Fibroblast of villous mesenchyme (primary cell): ENCODE measurements at places on chromosomes 7 and 10.
A peak's percentile ranks its signal among the peaks of the same experiment; 100 is the strongest.

DNA sequence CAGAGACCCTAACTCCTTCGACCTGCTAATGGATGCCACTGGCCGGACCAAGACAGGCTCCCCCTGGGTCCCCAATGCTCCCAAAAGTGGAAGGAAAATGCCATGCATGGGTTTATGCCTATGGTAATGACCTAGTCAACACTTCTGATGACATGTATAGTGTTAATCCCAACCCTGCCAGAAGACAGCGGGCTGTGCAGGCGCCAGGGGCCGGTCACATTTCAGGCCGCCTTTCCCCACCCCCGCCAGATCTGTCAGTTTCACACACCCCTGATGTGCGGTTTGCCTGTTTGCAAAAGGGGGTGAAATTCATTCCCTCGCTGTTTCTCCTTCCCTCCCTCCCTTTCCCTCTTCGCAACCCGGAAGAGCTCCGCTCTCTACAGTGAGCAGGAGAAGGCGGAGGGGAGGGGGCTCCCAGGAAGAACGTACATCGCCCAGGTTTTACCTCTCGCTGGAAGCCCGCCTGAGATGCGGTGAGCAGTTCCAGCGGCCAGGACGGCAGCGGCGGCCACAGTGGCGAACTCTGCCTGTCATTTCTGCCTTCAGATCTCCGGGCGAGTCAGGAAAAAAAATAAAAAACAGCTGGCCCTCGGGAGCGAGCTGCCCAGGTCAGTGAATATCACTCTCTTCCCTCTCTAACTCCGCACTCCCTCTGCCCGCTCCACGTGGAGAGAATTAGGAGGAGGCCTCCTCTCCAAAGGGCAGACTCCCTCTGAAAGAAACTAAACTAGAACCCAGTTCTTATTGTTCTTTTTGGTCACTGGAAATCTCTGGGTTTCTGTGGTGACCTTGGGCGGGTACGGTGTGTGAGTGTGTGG is 9.4 kb upstream of the GATA3 start:
- no peak for DNase-seq

- no peak for DNase-seq
Measured at GRCh38 chr10:124262971-124263370, 155.8 kb downstream of the OAT start.

DNA sequence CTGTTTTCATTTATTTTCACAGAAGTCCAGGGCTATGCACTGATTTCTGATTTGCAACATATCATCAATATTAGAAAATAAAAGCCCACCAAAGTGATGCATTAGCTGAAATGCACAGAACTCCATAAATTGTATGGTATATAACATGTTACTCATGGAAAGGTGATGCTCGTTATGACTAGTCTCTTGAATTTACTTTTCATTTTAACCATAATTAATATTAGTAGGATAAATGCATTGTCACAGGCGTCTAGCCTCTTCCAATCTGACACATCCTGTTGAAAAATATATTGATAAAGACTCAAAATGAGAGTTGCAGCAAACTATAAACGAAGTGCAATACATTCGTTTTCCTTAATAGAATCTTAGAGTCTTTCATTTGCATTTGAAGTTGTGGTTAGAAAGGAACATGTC is 92.4 kb downstream of the CPED1 start:
- no peak for DNase-seq

- no peak for DNase-seq
Measured at GRCh38 chr7:1238450-1238882, 5.8 kb downstream of the UNCX start.

DNA sequence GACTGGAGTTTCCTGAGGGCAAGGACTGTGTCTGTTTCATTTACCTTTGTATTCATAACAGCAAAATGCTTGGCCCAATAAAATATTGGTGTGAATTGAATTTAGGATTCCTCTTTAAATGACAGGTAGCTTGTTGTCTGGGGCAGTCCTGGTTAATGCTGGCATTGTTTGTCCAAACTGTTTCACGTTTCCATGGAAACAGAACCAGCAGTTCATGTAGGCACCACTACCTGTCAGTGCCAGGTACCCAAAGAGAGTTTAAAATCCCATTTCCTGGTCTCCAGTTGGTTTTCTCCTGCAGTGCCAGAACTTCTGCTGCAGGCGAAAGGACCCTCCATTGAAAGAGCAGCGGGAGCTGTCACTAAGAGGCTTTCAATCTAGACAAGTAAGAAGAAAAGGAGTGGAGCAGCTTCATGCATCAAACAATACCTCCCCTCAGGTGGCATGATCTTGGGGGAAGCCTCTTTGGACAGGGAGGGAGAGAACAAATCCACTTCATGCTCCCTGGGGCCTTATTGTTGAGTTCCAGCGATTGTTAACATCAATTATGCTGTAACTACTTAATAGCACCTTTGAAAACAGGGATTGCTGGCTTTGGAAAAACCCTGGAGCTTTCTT is 109.6 kb downstream of the KIF20B start:
- DNase-seq = no peak

DNA sequence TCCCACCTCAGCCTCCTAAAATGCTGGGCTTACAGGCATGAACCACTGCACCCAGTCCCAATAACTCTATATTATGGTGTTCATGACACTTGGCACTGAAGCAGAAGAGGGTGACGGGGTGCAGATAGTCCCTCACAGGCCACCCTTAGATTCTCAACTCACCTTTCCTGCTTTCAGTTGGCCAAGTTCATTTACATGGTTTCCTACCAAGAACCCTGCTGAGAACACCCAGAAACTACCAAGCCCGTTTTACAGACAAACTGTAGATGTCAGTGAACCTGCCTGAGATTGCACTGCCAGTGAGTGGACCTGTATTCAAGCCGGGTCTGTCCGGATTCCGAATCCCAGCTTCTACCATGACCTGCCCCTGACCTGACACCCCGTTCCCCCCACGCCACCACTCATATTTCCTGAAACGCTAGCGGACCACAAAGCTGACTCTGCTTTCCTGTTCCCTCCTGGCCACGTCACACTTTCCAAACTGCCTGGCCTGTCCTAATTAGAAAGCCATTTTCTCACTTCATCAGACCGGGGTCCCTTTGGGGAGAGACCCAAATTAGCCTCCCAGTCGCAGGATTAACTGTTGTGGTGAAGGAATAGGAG is 17.3 kb downstream of the GRID2IP start:
- DNase-seq = no peak

- no peak for DNase-seq
Measured at GRCh38 chr7:47304727-47305719, 276.9 kb downstream of the TNS3 start.

DNA sequence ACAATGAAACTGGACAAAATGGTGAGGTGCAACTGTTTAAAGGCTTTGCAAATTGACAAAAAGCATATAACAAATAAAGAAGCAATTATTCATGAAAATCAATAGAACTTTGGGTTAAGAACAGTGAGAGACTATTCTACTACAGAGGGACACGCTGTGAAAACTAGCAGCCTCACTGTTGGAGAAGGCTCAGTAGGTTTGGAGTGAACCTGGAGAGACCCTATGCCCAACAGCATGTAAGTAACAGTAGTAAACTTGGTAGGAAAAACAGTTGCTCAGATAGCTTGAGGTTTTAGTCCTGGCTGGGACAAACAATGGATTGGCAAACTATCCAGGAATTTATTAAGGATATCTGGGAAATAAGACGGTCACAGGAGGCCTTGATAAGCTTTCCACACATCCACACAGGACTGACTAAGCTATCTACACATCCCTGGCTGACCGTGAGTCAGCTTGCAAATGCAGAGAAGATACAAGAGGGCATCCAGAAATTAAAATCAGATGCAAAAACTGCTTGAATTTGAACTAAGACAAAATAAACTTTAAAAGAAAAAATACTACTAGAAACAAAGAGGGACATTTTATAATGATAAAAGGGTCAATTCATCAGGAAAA is 15.9 kb downstream of the FAM149B1 start:
- DNase-seq = peak; percentile 40

GRCh38 chr7:33191340-33191739 is 62.0 kb downstream of the BBS9 start:
- DNase-seq = no peak

DNA sequence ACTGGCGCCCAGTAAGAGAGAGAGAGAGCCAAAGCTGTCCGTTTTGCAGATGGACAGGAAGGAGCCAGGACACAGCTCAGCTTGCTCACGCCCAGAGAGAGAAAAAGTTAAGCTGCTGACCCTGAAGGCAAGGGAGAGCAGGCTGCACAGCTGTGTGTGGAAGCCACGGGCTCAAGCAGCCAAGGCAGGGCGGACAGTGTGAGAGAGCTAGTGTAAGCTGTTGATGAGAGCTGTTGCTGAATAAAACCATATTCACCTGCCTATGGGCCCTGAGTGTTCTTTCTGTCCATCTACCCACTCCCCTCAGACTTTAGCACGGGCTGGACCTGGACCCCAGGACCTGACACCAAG is 5.4 kb downstream of the INMT start:
- no peak for DNase-seq

DNA sequence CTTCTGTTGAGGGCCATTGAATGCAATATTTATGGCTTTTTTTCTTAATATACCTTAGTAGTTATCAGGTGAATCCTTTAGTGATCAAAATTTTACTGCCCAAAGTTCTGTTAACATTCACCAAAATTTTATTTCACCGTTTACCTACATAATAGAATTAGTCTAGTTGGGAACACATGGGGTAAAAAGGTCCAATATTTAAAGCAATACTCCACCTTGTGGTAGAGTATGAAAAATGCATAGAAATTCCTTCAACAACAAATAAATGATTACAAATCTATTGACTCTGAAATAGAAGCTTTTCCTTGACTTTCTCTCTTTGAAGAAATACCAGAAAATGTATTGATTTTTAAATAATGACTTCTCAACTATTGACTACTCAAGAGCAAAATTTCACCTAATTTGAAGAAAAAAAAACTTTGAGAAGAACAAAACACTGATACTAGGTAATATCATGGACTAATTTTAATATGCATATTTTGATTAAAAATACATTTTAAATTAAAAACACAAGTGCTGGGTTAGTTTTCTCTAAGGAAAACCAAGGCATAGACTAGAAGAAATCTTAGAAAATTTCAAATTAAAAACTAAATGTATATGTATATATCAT is 43.3 kb downstream of the POLR1F start:
- peak; percentile 54 for DNase-seq

GRCh38 chr7:125370502-125370901 is 440.9 kb upstream of the POT1 start:
- DNase-seq = no peak

- DNase-seq = peak; percentile 30
Measured at GRCh38 chr7:79377097-79377496, 76.4 kb downstream of the MAGI2 start.

DNA sequence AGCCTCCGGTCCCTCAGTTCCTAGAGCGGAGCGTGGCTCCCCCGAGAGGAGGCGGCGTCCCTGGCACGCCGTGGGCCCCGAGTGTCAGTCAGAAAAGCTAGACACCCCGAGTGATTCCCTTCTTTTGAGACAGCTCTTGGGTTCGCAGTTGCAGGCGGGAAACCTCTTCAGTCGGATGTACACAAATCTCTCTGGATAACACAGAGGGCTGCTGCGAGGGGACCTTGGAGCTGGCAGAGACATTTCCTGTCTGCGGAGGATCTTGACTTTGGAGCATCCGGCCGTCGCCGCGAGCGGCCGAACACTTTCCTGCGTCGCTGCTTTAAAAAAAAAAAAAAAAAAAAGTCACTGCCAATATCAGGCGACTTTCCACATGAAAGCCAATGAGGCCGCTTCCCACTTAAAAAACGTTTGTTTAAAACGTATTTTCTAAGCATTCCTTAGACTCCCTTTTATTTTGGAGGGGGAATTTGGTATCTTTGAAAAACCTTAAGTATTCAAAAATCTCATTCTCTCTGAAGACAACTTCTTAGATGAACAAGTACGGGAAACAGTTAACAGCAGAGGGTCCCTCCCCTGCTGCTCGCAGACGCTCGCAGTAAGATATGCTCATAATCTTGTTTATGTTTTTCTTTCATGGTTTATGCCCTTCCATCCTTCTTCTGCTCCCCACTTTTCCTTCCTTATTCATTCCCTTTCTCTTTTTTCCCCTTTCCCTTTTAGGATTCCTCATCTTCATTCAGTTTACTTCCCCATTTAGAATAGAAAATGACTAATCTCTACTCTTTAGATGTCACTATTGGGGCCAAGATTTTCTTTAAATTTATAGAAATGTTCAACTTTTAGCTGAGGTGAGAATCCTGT is 10.0 kb downstream of the HHEX start:
- DNase-seq = peak; percentile 52

DNA sequence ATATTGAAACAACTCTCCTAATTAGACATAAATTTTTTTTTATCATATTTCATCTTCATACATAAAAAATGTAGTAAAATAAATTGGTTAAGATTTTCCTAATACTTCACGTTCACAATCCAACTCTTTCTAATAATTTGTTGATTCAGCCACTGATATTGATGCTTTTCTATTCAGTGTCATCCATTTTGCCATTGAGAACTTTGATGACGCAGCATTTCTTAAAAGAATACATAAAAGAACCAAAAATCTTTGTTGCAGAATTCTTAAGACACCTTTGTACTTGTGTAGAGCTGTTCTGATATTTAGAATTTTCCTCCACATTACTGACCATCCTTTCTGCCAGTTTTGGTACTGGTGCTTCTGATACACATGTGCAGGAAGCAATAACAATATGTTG is 52.6 kb downstream of the LOXL4 start:
- DNase-seq = no peak

DNA sequence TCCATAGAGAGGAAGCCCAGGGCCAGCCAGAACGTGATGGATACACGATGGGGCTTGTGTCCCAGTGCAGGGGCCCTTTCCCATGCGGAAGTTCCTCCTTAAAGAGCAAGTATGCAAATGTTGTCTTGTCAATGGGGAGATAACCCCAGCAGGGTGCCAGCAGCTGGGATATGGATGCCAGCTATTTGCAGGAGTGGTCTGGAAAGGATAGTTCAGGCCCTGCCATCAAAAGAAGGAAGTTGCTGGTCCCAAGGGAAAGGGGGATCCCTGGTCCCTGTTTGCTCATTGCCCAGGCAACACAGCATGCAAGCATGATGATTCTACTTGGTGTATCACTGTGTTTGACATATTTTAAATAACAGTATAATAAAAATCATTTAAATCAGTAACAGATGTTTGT is 73.1 kb upstream of the HECW1 start:
- DNase-seq = peak; percentile 47

DNA sequence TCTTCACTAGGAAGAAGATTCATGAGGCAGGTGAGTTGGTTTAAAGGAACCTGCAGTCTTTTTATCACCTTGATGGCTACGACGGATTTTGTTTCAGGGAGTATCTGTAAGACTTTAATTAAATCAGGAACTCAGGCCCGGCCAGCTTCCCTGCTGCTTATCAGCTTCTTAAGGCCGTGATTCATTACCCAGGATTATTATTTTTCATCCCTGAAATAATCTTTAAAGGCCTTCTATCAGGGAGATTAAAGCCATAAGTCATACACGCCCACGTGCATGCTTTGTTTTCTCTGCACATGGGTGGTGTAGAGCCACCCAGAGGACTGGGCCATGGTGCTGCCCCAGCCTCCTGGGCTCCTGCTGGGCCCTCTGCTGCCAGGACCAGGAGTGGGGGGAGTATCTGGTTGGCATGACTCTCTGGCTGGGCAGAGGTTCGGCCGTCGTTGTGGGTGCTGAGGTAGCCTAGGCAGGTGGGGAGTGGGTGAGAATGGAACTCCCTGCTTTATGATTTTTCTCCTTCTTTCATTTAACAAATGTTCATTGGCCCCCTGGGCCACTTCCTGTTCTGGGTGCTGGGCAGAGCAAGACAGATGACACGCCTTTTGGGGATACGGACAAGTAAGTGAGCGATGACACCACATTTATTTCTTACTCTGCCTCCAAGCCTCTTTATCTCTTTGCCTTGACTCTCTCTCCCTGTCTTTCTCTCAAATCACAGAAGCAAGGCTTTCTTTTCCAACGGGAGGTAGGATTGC is 39.0 kb upstream of the PCBD1 start:
- peak; percentile 26 for DNase-seq

GRCh38 chr7:123972045-123972444 is 47.0 kb downstream of the SPAM1 start:
- DNase-seq = no peak
